Vagina (tissue), 2 donors: ENCODE measurements at places on chromosomes 12 and 14.

- DNase-seq = no peak
Measured at GRCh38 chr14:92316937-92317336, 6.0 kb upstream of the SLC24A4 start.

DNA sequence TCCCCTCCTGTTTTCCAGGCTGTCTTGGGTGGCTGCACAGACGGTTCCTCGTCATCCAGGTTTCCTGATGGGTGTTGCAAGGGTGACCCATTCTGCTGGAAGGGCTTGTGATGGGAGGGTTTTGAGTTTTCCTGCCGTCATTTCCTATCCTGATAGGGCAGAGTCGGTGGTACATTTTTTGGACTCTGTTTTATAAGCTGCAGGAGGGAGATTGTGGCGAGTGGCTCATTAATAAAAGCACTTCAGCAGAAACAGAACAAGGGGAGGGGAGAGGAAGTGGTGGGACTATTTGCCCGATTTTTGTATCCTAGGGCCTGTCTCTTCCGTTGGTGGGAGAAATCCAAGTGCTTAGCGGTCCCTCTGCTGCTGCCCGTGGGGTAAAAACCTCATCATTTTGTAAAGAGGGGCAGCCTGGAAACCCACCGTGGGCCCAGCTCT is 40.0 kb downstream of the TSPAN9 start:
- DNase-seq = no peak

- DNase-seq = no peak
Measured at GRCh38 chr14:71514941-71515919, 417.0 kb upstream of the RGS6 start.

DNA sequence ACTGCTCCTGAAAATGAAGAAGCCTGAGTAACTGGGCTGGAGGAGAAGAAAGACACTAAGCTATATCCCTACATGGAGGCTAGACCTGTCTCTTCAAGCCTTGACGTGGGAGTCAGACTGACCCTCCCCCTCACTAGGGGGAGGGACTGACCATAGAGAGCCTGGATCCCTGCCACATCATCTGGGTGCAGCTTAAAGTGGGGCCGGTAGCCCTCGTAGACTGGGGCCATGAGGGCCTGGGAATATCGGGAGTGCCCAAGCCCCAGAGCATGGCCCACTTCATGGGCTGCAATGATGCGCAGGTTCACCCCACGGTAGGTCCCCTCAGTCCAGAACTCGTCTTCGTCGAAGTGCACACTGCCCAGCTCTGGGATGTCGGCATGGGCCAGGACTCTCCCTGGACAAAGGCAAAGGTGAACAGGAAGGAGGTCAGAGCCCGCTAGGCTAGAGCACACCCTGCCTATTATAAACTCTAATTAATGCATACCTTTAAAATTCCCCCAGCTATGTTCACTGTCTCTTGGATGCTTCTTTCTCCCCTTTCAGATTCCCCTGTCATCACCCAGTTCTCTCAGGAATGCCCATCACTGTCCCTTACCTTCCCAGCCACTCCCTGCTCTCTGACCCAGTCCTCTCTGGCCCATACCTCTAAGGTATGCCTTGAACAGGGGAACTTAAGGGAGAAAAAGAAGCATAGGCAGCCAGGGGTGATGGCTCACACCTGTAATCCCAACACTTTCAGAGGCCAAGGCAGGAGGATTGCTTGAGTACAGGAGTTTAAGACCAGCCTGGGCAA is 3.2 kb downstream of the MMP19 start:
- no peak for DNase-seq

DNA sequence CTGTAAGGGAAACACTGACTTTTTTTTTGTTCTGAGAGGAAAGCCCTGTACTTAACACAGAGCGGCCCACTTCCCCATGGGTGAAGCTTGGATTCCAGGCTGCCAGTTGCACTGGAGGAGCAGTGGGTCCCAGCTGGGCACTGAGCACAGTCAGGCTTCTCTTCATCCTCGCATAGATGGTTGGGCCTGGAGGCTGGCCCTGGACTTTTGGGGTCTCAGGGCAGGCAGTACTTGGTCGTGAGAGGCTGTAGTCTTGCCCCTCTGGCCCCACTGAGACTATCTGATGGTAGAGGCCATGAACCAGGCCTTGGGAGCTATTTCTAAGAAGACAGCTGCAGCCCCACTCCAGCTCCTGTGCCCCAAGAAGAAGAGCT is 6.2 kb upstream of the LHX5 start:
- DNase-seq = no peak

- peak; percentile 94 for DNase-seq
Measured at GRCh38 chr12:108638141-108638827, 4.6 kb upstream of the SELPLG start.

DNA sequence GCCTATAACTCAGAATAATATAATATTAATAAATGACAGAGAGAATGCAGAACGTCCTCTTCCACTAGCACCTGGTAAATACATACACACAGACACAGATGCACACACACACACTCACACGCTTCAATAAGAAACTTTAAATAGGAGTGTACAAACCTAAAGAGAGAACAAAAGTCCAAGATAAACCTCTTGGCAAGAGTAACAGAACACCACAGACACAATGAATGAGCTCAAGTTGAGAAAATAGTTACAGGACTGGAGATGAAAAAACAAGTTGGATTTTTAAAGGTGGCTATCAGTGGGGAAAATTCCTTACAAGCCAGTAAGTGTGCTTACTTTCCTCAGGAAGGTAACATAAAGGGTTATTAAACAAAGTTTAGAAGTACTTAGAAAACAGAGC is 35.2 kb downstream of the CRY1 start:
- DNase-seq = no peak

DNA sequence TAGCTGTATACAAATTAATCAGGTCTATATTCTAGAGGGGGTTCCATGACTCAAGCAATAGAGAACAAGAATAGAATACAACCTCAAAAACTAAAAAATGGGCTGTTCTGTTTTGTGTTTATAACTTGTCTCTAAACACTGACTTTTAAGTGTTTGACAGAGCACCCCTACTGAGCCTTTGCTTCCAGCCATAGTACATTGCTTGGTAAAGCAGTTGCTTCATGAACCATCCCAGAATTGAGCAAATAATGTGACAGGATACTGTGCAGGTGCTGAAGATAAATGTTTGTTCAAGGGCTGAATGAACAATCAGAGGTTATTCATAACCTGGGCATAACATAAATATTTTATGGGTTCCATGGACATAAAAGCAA is 11.5 kb downstream of the SPTSSA start:
- no peak for DNase-seq

GRCh38 chr12:88108021-88108420 is 33.9 kb downstream of the CEP290 start:
- DNase-seq = no peak

DNA sequence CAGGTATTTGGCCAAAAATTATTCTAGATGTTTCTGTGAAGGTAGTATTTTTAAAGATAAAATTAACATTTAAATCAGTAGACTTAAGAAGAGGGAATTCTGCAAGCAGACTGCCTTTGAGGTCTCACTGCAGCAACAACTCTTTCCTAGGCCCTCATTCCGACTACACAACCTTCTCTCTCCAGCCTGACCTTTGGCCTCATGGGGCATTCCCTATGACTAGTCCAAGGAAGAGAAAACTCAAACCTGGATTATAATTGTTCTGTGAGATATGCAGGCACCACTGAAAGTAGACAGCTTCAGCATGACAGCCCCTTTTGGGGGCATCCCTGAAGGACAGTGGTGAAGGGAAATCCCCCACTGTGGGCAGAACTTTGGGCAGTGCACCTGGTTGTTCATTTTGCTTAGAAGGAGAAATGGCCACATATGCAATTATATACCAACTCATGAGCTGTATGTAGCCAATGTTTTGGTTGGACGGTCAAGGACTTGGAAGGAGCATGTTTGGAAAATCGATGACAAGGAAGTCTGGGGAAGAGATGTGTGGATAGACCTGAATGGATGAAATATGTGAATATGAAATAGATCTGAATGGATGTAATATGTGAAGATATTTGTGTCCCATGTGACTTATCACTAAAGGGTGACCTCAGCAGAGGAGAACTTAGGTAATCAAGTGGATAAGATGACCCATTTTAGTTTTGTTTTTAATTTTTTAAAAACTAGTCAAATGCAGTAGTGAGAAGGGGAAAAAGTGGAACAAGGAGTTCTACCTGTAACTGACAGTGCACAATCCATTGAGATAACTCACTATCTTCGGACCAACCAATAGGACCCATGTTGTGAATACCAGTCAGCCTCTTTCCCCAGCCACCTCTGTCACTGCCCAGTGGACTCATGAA is 233.3 kb upstream of the FOXN3 start:
- no peak for DNase-seq

GRCh38 chr14:103533999-103534575 is 5.1 kb downstream of the TRMT61A start:
- no peak for DNase-seq

GRCh38 chr14:50471838-50472465 is 60.4 kb downstream of the MAP4K5 start:
- DNase-seq = no peak

DNA sequence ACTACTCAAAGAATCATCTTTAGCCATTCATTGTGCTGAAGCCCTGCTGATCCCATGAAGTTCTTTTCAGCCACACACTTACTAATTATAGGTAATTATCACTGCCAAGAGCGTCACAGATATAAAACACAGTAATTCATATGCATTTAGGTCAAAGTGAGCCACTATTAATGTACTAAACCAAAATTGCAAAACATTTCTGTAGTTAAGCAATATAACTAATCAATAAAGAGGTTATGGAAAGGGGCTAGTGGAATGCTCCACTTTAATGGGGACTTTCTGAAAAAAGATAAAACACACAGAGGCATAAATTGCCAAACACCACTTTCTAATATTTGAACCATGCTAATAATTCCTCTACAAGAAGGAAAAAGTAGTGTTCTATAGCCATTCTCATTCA is 6.8 kb upstream of the CEP128 start:
- no peak for DNase-seq

- DNase-seq = no peak
Measured at GRCh38 chr14:100762089-100762515, 35.4 kb downstream of the DLK1 start.

- DNase-seq = no peak
Measured at GRCh38 chr12:121444842-121445202, 44.9 kb downstream of the RNF34 start.

GRCh38 chr12:46073321-46073720 is 82.9 kb upstream of the SCAF11 start:
- DNase-seq = no peak

DNA sequence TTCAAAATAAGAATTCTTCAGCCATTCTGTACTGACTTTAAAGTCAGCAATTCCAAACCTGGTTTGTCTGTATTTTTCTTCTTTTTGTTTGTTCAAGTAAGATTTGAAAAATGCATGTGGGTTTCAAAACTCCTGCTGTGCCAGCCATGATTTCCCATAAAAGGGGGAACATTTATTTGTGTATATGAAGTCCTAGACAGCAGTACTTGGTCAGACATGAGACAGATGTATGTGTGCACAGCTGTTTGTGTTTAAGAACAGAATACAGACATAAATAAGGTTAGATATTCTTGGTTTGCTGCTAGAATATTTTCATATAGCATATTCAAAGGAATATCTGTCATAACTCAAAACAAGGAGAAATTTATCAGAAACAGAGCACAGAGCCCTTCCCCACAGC is 236.0 kb downstream of the ADAMTS20 start:
- no peak for DNase-seq

- no peak for DNase-seq
Measured at GRCh38 chr12:113030875-113031525, 25.5 kb upstream of the DTX1 start.
